Upper lobe of left lung (tissue), 6 donors: ENCODE measurements at places on chromosomes 13 and 19. TPM values are rescaled to one million over a fixed set of nuclear protein-coding genes. Genes with fewer than 3 reads are reported as not detected.

DNA sequence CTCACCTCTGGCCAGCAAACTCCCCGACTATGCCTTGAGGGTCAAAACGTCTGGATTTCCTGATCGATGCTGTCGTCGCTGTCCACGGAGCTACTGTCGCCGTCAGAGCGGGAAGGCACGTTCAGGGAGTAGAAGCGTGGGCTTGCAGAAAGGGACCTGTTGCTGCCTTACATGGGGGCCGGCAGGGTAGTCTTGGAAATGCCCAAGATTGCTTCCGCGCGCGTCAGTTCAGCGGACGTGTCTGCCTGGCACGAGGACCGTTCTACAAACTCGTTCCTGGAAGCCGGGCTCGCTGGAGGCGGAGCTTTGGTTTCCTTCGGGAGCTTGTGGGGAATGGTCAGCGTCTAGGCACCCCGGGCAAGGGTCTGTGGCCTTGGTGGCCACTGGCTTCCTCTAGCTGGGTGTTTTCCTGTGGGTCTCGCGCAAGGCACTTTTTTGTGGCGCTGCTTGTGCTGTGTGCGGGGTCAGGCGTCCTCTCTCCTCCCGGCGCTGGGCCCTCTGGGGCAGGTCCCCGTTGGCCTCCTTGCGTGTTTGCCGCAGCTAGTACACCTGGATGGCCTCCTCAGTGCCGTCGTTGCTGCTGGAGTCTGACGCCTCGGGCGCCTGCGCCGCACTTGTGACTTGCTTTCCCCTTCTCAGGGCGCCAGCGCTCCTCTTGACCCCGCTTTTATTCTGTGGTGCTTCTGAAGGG is 15.4 kb downstream of the RB1 start:
- H3K4me1 ChIP-seq, result peaks cover 5% of the 10 kb centered on the region
- peak overlapping the region; percentile 46 for H3K4me3 ChIP-seq
- no peaks in the 10 kb centered on the region for H3K27me3 ChIP-seq

DNA sequence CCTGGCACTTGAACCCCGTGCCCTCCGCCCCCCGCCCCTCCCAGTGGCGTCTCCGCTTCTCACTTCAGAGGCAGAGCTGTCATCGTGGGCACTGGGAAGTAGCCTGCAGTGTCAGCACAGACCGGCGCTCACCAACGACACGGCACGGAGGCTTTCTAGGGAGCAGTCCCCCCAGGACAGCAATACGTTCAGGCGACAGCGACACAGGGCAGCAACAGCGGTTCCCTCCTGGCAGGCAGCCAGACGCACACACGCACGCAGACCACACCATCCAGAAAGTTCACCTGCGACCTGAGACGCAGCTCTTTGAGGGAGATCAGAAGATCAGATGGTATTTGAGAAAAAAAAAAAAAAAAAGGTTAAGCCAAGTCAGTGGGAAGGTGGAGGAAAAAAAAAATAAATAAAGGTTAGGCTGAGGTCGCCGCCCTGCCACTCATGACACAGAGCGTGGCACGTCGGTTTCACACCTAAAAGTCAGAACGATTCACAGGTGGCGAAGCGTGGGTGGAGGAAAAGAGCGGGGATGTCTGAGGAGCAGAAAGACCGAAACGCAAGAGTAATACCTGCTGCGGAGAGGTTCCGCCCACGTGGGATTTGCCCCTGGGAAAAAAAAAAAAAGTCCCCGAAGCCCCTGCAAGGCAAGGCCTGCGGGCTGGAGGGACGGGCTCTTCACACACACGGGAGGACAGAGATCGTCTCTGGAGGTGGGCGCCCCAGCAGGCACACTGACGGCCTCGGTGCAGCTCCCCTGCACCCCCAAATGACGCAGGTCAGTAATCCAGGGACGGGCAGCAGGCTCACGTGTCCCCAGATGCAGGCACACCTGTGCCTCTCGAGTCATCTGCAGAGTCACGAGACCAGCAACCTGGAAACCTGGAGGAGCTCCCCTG is 94.5 kb downstream of the GNG7 start:
- no peak overlapping the region for H3K4me3 ChIP-seq
- peak; percentile 81 for DNase-seq
- H3K36me3 ChIP-seq, result no peaks in the 10 kb centered on the region
- H3K27ac ChIP-seq, result no peak overlapping the region

Gene C19orf33
- total RNA-seq, result 82.6 TPM

GRCh38 chr19:4326837-4327251 is 11.8 kb downstream of the STAP2 start:
- peak; percentile 83 for DNase-seq
- no peaks in the 10 kb centered on the region for H3K36me3 ChIP-seq
- H3K4me3 ChIP-seq, result peak overlapping the region; percentile 47
- no peaks in the 10 kb centered on the region for H3K27me3 ChIP-seq
- no peak overlapping the region for H3K27ac ChIP-seq

Gene SLC25A42
- 15.2 TPM for total RNA-seq

Gene KCNN4
- total RNA-seq, result 11.7 TPM

Gene LGALS7
- not detected for total RNA-seq

DNA sequence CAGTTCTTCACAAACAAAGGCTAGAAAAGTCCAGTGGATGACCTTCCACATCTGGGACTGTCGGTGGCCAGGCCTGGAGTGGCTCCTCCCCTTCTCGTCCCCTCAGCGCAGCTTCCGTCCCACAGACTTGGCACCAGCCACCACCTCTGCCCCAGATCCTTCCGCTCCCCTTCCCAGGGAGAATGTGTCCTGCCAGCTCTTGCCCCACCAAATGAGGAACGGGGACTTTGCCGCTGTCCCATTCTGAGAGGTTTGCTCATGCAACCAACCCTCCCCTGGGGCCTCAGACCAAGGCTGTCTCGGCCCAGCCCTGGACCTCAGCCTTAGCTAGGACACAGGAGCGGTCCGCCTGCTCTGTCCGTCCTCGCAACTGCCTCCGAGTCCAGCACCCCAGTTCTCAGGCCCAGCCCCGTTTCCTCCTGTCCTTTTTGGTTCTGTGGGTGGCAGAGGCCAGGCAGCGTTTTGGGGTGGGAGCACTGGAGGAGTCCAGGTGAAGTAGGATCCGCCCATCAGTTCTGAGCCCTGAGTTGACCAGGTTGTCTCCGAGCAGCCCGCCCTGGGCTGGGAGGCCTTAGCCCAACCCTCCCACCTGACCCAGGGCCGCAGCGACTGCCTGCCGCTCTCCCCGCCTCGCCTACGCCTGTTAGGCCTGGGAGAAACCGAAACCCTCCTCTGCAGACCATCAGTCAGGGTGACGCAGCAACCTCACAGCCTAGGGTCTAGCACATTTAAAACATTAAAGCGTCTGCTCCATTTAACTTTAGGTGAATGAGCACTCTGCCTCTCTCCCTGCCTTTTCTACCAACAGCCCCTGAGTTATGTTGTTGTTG is 284.3 kb downstream of the FOXO1 start:
- no peaks in the 10 kb centered on the region for H3K36me3 ChIP-seq
- no peak overlapping the region for H3K27ac ChIP-seq
- H3K27me3 ChIP-seq, result no peaks in the 10 kb centered on the region
- H3K4me1 ChIP-seq, result no peaks in the 10 kb centered on the region
- DNase-seq, result no peak

GRCh38 chr13:113802761-113803160 is 43.7 kb downstream of the TMEM255B start:
- no peaks in the 10 kb centered on the region for H3K4me1 ChIP-seq
- H3K36me3 ChIP-seq, result no peaks in the 10 kb centered on the region
- H3K27ac ChIP-seq, result no peak overlapping the region
- peak; percentile 83 for DNase-seq
- no peak overlapping the region for H3K4me3 ChIP-seq
- H3K27me3 ChIP-seq, result no peaks in the 10 kb centered on the region

- no peaks in the 10 kb centered on the region for H3K27me3 ChIP-seq
- H3K4me3 ChIP-seq, result no peak overlapping the region
- H3K36me3 ChIP-seq, result no peaks in the 10 kb centered on the region
- H3K4me1 ChIP-seq, result no peaks in the 10 kb centered on the region
- DNase-seq, result no peak
Observed at GRCh38 chr13:23725922-23726321, 155.7 kb downstream of the TNFRSF19 start.

Gene ZNF98
- not detected for total RNA-seq

- no peaks in the 10 kb centered on the region for H3K36me3 ChIP-seq
- H3K4me3 ChIP-seq, result no peak overlapping the region
- no peak overlapping the region for H3K27ac ChIP-seq
Observed at GRCh38 chr19:6510618-6511017, 8.5 kb upstream of the TUBB4A start.

DNA sequence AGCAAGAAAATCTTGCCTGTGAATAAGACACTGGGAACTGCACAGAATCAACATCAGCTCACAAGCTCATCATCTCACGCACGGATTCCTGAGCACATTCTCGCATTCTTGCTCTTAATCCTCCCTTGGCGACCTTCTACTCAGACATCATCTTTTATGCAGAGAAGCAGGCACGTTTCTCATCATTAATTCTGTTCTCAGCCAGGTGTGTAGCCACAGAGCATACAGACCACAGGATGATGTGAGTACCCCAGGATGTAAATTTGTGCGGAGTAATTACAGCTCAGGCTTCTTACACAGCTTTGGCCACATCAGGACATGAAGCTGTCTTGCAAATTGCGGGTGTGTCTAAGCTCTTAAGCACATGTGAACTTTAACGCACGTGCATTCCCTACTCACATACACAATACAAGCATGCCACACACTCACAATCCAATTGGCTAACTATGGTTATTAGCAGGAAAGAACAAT is 36.5 kb upstream of the SACS start:
- DNase-seq, result no peak
- H3K4me3 ChIP-seq, result no peak overlapping the region
- H3K27ac ChIP-seq, result no peak overlapping the region
- H3K27me3 ChIP-seq, result no peaks in the 10 kb centered on the region
- H3K4me1 ChIP-seq, result peaks cover 9% of the 10 kb centered on the region

Gene PRR12
- 12.6 TPM for total RNA-seq

GRCh38 chr19:45153339-45154063 is 7.3 kb downstream of the NKPD1 start:
- H3K27me3 ChIP-seq, result peaks cover 23% of the 10 kb centered on the region
- peak overlapping the region; percentile 38 for H3K4me3 ChIP-seq
- peaks cover 27% of the 10 kb centered on the region for H3K4me1 ChIP-seq
- DNase-seq, result peak; percentile 90
- no peak overlapping the region for H3K27ac ChIP-seq
